ENCODE measurements at places on chromosomes 6 and 20. TPM values are rescaled to one million over a fixed set of nuclear protein-coding genes. Genes with fewer than 3 reads are reported as not detected.

STX11 gene
- total RNA-seq, result 2.6 TPM

LY6G6C gene
- total RNA-seq, result not detected

OXT gene
- not detected for total RNA-seq

SEL1L2 gene
- not detected for total RNA-seq

GNRH2 gene
- total RNA-seq, result not detected

PPP1R3G gene
- total RNA-seq, result 1.0 TPM

IMPG1 gene
- not detected for total RNA-seq

SLC17A9 gene
- 40.4 TPM for total RNA-seq

UBD gene
- not detected for total RNA-seq

C6orf15 gene
- total RNA-seq, result not detected

BCAS1 gene
- total RNA-seq, result not detected
